Stimulated activated naive CD8-positive, alpha-beta T cell treated with anti-CD3 and anti-CD28 coated beads, Interleukin-15, Interleukin-2, amounts not matched to agents 100 U/mL and 50 U/mL, for 24 hours (primary cell): ENCODE measurements at places on chromosomes 4 and X.

GRCh38 chr4:22264261-22264660 is 251.6 kb downstream of the ADGRA3 start:
- DNase-seq = no peak

DNA sequence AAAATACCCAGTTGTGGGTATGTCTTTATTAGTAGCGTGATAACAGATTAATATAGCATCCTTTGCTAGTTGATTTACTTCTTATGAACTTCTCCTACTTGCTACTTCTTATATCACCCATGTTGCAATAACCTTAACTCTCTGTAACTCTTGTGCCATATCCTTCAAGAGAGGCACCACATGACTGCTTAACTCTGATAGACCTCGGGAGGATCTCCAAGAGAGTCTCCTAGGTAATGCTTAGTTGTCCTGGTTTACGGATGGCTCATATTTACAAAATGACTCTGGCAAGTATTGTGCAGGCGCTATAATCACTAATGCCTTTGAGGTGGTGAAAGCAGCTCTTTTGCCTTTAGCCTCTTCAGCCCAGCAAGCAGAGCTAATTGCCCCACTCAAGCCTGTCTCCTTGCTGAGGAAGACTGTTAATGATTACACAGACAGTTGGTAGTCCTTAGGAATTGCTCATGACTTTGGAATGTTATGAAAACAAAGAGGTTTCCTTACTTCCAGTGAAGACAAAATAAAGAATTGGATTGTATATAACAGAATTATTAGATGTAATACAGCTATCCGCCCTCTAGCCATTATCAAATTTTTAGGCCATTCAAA is 1305.8 kb downstream of the PCDH7 start:
- DNase-seq = no peak

GRCh38 chr4:45062935-45063545 is 336.7 kb upstream of the GNPDA2 start:
- DNase-seq = no peak

GRCh38 chr4:121112530-121112929 is 40.2 kb upstream of the NDNF start:
- no peak for DNase-seq

GRCh38 chr4:34932591-34932990 is 1311.7 kb downstream of the ARAP2 start:
- no peak for DNase-seq

GRCh38 chr4:152679414-152680281 is at the start of gene TMEM154:
Gene TMEM154, minus strand, starts transcription at chr4:152679997. Its CDS starts 64 bp downstream, at chr4:152679933.
- peak; percentile 70 for DNase-seq

DNA sequence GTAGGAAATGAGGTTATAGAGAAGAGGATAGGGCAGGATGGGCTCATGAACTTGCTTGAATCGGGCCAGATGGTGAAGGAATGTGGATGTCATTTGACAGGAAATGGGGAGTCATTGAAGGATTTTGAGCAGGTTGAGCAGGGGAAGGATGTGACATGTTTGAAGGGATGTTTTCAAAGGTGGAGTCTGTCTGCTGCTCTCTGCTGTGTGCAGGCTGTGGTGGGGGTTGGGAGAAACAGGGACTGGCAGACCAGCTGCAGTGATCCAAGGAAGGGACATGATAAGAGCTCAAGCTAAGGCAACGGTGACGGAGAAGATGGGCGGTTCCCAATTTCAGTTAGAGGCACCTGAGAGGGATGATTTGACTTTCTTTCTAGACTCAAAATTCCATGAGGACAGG is 14.0 kb upstream of the XPNPEP2 start:
- no peak for DNase-seq

DNA sequence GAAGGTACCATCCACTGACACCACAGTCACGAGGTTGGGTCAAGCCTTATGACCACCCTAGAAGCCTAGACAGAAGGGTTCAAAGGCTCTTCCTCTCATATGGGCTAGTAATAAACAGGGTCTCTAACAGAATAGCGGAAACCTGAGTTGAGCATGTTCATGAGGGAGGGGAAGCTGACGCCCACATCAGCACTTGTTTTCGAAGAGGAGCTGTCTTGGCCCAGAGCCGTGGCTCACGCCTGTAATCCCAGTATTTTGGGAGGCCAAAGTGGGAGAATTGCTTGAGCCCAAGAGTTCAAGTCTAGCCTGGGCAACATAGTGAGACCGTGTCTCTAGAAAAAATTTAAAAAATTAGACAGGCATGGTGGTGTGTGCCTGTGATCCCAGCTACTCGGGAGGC is 21.5 kb upstream of the TMSB4X start:
- DNase-seq = no peak

- DNase-seq = no peak
Measured at GRCh38 chr4:40886931-40887763, 137.4 kb downstream of the NSUN7 start.

- no peak for DNase-seq
Measured at GRCh38 chrX:135295944-135296305, 13.4 kb upstream of the ETDC start.

GRCh38 chr4:77235289-77235854 is 78.4 kb downstream of the CCNG2 start:
- DNase-seq = no peak

DNA sequence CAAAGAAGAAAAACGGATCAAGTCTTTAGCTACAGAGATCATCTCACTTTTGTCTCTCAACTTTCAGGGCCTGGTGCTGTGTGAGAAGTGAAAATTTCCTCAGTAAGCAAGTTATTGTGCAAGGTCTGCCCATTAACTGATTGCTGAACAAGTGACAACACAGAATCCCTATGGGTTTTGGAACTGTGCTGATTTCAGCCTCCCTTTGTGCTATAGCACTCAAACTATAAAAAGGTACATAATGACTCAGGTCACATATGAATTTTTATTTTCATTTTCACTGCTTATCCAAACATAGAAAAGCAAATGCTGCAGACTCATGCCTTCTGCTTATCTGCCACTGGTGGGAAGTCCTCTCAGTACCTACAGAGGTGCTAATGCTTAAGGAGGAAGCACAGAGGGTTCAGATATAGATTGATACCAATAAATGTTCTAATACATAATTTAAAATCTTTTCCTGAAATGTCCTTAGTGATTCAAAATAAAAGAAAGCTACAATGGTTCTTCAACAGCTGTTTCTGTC is 576.2 kb upstream of the CT83 start:
- DNase-seq = no peak

DNA sequence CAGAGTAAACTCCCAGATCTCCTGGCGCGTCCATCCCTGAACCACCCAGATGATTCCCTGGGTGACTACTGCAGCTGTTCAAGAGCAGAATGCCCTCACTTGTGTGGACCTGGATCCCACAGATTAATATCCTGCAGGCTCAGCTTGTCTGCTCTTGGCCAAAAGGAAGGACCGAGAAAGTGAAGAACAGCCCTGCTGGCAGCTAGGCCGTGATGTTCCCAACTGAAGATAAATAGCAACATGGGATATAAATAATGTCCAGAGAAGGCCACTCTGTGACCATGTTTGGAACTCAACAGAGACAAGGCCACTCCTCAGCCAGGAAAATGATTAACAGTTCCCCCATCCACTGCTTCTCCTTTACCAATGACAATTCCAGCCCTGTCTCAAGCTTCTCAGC is 21.5 kb downstream of the SUPT20HL2 start:
- no peak for DNase-seq
